ENCODE measurements at places on chromosomes 6 and 20.

- H3K4me3 ChIP-seq, result no peak overlapping the region
- DNase-seq, result no peak
- H3K36me3 ChIP-seq, result peaks cover 14% of the 10 kb centered on the region
- H3K27ac ChIP-seq, result no peak overlapping the region
Measured at GRCh38 chr20:63017826-63018411, 11.2 kb upstream of the BHLHE23 start.

- H3K27me3 ChIP-seq, result no peaks in the 10 kb centered on the region
- no peaks in the 10 kb centered on the region for H3K36me3 ChIP-seq
- no peak overlapping the region for H3K4me3 ChIP-seq
- H3K4me1 ChIP-seq, result no peaks in the 10 kb centered on the region
- DNase-seq, result no peak
Measured at GRCh38 chr6:162684961-162685360, 42.6 kb downstream of the PRKN start.

DNA sequence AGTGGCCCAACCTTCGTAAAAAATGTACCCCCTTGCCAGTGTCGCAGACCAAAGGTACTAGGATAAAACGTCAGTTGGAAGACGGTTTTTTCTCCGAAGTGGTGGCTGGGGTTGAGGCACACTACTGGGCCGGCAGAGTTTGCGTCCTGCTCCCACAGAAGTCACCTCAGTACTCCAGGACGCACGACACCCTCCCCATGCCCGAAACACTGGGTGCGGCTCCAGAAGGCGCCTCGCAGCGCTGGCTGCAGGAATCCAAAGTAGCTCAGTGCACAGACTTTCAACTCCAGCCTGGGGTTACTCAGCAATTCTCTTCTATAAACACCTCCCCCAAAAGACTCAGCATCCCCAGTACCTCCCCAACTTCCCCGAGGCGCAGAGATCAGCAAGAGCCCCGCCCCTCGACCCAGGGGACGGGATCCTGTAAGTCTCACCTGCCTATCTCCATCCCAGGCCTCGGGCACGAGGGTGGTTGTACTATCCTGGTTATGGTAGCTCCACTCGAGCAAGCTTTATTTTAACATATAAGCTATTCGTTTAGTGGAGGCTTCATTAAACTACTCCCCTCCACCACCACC is 88.2 kb downstream of the ZFP64 start:
- peaks cover 12% of the 10 kb centered on the region for H3K4me1 ChIP-seq
- H3K27me3 ChIP-seq, result peaks cover 52% of the 10 kb centered on the region
- H3K36me3 ChIP-seq, result no peaks in the 10 kb centered on the region
- peak overlapping the region; percentile 45 for H3K4me3 ChIP-seq

DNA sequence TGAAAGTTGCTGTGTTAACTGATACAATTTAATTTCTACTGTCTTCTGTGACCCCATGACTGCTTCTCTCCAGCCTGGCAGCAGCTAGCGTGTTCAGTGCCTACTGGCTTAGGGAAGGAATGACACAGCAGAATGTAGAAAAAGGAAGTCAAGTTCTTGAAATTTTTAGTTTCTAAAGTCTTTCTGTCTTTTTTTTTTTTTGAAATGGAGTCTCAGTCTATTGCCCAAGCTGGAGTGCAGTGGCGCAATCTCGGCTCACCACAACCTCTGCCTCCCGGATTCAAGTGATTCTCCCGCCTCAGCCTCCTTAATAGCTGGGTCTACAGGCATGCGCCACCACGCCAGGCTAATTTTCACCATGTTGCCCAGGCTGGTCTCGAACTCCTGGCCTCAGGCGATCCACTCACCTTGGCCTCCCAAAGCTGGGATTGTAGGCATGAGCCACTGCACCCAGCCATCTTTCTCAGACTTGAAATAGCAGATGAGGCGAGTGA is 39.3 kb downstream of the PCNA start:
- peak overlapping the region; percentile 85 for H3K27ac ChIP-seq
- H3K4me1 ChIP-seq, result peaks cover 37% of the 10 kb centered on the region
- H3K4me3 ChIP-seq, result no peak overlapping the region

DNA sequence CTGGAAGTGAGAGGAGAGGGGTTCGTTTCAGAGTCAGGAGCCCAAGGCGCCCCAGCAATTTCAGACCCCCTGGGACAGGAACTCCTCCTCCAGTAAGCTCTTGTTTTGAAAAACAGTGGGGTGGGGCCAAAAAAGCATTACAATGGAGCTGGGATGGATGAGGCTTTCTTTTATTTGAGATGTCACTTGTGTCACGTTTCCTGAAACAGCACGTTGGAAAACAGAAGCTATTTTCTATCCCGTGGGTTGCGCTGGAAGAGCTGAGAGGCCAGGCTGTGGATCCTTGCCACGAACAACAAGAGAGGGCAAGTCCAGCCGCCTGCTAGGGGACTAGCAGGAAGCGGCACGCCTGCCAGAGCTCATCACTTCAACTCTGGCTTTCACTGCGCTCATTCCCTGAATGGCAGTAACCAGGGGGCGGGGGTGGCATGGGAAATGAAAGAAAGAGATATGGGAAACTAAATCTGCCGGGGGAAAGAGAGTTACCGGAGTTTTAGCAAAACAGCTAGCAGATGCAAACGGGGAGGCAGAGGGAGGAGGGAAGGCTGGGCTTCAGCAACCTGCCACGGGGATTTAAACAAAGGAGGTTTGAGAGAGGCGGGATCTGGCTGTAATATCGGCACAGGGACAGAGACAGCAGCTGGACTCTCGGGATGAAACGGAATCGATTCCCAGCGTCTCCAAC is 34.6 kb downstream of the GCNT2 start:
- no peaks in the 10 kb centered on the region for H3K27me3 ChIP-seq
- H3K27ac ChIP-seq, result no peak overlapping the region
- H3K4me1 ChIP-seq, result no peaks in the 10 kb centered on the region
- DNase-seq, result no peak
- no peak overlapping the region for H3K4me3 ChIP-seq

- H3K27me3 ChIP-seq, result peaks cover 36% of the 10 kb centered on the region
- no peak for DNase-seq
Measured at GRCh38 chr6:2502998-2503674, 247.6 kb downstream of the MYLK4 start.

- H3K4me3 ChIP-seq, result no peak overlapping the region
- peak overlapping the region; percentile 66 for H3K27ac ChIP-seq
- H3K27me3 ChIP-seq, result peaks cover 35% of the 10 kb centered on the region
- no peaks in the 10 kb centered on the region for H3K36me3 ChIP-seq
- H3K4me1 ChIP-seq, result peaks cover 44% of the 10 kb centered on the region
Measured at GRCh38 chr6:16950825-16951495, 150.9 kb upstream of the STMND1 start.

DNA sequence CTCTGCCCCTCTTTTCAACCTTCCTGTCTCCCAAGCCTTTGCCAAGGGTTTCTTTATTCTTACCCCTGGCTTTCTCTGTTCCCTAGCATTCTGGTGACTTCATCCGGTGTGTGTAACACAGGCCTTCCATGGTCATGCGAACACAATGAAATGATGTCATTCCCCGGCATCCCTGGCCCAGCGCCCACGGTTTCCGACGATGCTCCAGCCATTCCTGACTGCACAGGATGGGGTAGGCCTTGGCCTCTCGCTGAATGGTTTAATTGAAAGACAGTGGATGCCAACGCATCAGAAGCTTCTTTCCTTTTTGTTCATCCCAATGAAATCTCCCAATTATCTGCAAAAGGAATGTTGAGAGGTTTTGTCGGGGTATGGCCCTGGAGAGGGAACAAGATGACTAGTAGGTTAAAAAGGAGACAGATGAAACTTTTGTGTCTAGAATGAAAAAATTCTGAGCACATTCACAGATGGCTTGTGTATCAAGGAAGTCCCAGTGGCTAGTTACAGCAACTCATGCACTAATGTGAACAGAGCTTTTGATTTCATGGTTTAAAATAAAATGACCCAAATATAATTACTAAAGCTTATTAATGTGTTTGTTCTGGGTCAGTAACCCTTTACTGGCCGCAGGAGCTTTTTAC is 655.0 kb downstream of the QKI start:
- no peak overlapping the region for H3K4me3 ChIP-seq
- DNase-seq, result no peak
- no peaks in the 10 kb centered on the region for H3K36me3 ChIP-seq

DNA sequence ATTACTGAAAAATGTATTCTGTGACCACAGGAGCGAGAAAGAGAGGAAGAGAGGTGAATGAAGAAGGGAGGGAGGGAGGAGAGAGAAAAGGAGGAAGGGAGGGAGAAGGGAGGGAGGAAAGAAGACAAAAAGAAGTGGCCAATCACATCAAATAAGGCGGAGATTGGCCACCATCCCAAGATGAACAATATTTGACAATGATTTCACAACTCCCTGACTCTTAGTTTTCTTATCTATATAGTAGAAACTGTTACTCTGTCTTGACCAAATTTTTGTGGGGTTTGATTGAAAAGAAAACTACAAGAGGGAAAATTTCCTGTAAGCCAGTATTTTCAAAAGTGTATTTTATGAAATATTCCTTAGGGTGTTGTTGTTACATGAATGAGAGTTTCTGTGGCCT is 52.6 kb downstream of the FOXA2 start:
- H3K4me3 ChIP-seq, result no peak overlapping the region
- no peaks in the 10 kb centered on the region for H3K4me1 ChIP-seq
- no peaks in the 10 kb centered on the region for H3K27me3 ChIP-seq
- H3K27ac ChIP-seq, result no peak overlapping the region

- no peak overlapping the region for H3K4me3 ChIP-seq
- no peak for DNase-seq
- peaks cover 5% of the 10 kb centered on the region for H3K4me1 ChIP-seq
- peaks cover 5% of the 10 kb centered on the region for H3K36me3 ChIP-seq
- H3K27me3 ChIP-seq, result peaks cover 9% of the 10 kb centered on the region
Measured at GRCh38 chr20:25399037-25399430, 8.4 kb upstream of the ABHD12 start.

DNA sequence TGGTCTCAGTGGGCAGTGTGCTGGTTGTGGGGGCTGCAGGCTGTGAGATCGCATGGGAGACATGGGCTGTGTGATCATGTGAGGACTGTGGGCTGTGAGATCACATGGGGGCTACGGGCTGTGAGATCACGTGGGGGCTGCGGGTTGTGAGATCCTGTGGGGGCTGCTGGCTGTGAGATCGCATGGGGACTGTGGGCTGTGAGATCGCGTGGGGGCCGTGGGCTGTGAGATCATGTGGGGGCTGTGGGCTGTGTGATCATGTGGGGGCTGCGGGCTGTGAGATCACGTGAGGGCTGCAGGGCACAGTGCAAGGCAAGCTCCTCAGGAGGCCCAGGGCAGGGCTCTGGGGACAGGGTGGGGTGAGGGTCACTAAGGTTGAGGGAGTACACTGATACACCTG is 140.5 kb upstream of the CST7 start:
- no peak for DNase-seq
- no peaks in the 10 kb centered on the region for H3K4me1 ChIP-seq
- no peaks in the 10 kb centered on the region for H3K27me3 ChIP-seq
- H3K27ac ChIP-seq, result no peak overlapping the region
- no peak overlapping the region for H3K4me3 ChIP-seq

DNA sequence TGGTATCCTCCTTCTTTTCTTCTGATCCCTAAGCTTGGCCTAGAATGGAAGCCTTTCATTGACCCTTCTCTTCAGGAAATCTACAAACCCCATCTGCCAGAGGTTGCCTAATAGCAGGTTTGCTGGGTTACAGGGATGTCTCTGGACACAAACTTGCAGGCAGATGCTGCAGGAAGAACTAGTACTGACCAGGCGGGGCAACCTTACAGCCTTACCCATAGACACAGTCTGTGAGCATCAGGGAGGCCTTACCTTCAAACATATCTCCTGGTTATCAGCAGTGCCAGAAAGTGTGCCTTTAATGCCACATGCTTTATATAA is 2.6 kb downstream of the SCUBE3 start:
- no peak overlapping the region for H3K4me3 ChIP-seq
- DNase-seq, result no peak
- no peak overlapping the region for H3K27ac ChIP-seq
- peaks cover 67% of the 10 kb centered on the region for H3K27me3 ChIP-seq
- H3K4me1 ChIP-seq, result peaks cover 3% of the 10 kb centered on the region

GRCh38 chr20:19249106-19249879 is 36.9 kb downstream of the SLC24A3 start:
- H3K27me3 ChIP-seq, result no peaks in the 10 kb centered on the region
- no peak for DNase-seq
- H3K27ac ChIP-seq, result no peak overlapping the region
- no peak overlapping the region for H3K4me3 ChIP-seq
- H3K4me1 ChIP-seq, result no peaks in the 10 kb centered on the region
- H3K36me3 ChIP-seq, result no peaks in the 10 kb centered on the region
